ENCODE measurements at places on chromosomes 11 and 22.
A peak's percentile ranks its signal among the peaks of the same experiment; 100 is the strongest.

DNA sequence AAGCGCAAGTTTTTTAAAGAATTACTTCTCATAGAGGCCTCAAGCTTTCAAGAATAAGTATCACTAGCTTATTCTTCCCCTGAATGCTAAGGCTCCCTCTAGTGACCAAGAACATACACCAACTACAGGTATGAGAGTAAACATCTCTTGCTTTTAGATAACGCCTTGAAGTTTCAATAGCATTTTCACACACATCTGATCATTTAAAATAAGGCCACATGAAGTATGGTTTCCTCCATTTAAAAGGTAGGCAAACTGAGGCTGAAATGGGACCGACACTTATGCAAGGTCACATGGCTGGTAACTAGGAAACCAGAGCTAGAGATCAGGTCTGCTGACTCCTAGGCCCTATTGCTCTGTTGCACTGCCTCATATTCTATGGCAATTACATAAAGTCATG lies 66.5 kb downstream of the CCDC34 start:
- DNase-seq = peak; percentile 49

DNA sequence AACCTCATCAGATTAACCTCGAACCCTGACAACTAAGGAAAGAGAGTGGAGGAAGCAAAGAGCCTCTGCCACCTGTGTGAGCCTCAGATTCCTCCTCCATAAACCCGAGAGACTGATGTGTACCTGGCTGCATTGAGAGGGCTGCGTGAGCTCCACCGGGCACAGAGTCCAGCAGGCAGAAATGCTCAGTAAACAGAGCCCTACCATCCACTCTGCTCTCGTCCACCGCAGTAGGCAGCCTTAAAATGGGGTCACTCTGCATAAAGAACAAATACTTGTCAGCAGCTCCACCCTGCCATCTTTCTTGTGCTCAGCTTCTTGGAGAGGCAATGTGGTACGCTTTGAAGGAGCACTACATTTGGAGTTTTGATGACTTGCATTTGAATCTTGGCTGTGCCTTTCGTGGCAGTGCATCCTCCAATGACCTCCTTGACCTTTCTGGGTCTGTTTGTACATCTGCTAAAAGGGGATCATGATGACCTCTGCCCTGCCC lies 43.0 kb upstream of the CD5 start:
- DNase-seq = no peak

- DNase-seq = no peak
Measured at GRCh38 chr11:45501392-45502225, 163.8 kb downstream of the CHST1 start.

- no peak for DNase-seq
Measured at GRCh38 chr22:48424201-48424627, 1403.5 kb downstream of the BRD1 start.

DNA sequence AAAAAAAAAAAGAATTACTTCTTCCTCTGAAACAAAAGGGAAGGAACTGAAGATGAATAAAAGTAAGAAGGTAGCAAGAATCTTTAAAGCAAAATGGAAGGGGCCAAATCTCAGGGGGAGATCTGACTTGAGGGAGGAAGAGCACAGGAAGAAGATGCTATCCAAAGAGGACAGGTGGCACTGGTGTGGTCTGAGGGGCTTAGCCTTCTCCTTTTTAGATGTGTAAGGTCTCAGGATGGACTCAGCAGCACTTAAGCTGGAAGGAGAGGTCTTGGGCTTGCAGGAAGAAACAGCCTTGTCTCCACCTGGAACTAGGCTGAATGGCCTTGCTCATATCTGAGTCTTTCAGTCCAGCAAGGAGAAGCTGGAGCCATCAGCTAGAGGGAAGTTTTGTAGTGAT lies 5.0 kb upstream of the RNF169 start:
- no peak for DNase-seq

- DNase-seq = peak; percentile 58
Measured at GRCh38 chr11:116960930-116961329, 123.5 kb upstream of the APOA1 start.

- no peak for DNase-seq
Measured at GRCh38 chr22:42331014-42331413, 60.6 kb upstream of the TCF20 start.

DNA sequence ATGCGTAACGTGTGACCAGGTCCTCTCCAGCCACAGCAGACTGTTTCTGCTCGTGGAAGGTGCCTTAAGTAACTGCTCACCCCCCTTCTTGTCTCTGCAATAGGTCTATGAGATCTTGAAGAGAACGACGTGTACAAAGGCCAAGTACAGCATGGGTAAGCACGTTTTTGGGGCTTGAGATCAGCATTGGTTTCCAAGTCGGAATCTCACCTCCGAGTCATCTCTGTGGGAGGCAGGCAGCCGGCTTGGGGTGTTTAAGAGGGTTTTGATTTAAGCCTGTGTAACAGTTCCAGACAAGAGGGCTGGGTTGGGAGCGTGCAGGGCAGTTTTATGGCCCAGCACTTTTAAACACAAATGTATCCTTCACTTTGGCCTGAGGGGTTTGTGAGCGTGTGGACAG lies 30.1 kb downstream of the ANO1 start:
- DNase-seq = no peak

DNA sequence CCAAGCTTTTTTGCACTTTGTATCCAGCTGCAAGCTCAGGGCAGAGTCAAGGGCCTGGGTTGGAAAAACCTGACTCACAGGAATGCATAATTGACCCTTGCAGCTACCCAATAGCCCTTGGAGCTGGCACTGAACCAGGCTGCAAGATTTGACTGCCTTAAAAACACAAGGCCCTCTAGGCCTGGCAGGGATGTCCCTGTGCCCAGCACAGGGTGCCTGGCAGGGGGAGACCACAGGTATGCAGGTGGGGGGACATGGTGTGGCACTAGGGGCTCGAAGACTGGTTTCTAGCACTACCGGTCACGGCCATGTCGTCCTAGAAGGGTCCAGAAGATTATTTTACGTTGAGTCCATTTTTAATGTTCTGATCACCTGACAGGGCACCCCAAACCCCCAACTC lies 30.2 kb downstream of the SBF1 start:
- no peak for DNase-seq

DNA sequence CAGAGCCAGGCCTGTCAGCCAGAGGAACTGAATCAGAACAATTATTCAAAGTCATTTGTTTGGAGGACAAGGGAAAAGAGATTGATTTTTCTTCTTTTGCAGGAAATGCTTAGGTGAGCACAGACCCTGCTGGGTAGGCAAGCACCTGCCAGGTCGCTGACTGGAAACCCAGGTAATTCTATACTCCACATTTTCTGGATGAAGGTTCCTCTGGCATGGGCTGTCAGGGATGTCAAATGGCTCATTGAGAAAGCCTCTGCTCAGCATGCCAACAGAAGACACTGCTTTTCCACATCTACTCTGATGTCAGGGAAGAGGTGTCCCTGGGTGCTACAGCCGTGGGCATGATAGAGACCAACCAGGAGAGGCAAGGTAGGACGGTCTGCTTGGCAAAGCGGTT lies 166.7 kb upstream of the SYN3 start:
- DNase-seq = no peak

DNA sequence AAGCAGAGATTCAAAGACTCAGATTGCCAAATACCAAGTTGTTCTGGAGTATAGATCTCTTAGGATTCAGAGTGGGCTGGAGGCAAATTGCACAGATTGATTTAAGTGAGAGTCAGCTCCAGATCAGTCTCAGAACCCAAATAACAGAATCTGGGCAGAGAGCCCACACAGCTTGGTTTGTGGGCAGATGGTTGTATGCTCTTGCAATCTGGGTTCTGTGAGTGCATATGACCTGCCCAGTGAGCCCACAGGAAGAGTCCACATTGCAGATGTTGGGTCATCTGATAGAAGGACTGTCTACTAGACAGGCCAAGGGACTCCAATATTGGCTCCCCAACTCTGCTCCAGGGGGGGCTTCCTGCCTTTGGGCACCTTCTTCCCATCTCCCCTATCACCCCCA lies 65.9 kb downstream of the ADAMTS15 start:
- DNase-seq = no peak

DNA sequence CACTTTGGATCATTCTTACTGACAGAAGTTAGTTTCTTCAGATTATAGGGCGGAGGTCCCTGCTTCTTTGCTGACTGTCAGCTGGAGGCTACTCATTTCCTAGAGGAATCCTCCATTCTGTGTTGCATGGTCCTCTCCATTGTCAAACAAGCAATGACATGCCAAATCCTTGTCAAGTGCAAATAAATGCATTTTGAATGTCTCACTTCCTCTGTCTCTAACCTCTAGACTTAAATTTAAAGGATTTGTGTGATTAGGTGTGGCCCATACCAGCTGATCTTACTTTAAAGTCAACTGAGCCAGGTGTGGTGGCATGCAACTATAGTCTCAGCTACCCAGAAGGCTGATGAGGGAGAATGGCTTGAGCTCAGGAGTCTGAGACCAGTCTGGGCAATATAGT lies 458.4 kb upstream of the CCDC179 start:
- DNase-seq = no peak

GRCh38 chr22:39776295-39777009 lies 117.1 kb downstream of the ENTHD1 start:
- no peak for DNase-seq

DNA sequence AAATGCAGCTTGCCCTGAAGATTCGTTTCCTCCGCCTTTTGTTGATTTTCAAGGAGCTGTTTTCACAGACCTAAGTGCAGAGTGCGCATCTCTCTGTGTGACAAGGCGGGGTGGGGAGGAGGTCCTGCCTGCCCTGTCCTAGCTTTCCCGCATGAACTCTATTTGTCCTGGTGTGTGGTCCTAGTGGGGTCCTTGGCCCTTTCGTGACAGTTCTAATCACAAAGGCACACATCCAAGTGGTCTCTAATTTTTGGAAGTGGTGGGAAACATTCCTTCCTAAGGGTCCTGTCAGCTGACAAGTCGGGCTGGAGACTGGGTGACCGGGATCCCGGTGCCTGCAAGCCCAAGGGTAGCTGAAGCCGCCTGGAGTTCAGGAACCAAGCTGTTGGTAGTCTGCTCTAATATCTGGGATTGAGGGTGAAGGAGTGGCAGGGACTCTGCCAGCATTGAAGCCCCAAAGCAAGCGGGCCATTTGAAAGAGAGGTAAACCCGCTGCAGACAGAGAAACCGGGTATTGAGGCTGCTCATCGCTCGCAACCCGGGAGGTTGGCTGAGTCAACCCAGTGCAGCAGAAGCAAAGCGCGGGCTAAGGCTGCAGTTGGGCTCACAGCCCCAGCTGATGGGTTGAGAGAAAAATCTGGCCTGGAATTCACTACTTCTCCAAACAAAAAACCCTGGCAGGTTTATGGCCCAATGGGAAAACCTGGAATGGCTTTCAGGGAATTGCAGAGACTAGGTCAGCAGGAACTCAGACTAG lies 28.1 kb upstream of the FBXO3 start:
- DNase-seq = peak; percentile 85

DNA sequence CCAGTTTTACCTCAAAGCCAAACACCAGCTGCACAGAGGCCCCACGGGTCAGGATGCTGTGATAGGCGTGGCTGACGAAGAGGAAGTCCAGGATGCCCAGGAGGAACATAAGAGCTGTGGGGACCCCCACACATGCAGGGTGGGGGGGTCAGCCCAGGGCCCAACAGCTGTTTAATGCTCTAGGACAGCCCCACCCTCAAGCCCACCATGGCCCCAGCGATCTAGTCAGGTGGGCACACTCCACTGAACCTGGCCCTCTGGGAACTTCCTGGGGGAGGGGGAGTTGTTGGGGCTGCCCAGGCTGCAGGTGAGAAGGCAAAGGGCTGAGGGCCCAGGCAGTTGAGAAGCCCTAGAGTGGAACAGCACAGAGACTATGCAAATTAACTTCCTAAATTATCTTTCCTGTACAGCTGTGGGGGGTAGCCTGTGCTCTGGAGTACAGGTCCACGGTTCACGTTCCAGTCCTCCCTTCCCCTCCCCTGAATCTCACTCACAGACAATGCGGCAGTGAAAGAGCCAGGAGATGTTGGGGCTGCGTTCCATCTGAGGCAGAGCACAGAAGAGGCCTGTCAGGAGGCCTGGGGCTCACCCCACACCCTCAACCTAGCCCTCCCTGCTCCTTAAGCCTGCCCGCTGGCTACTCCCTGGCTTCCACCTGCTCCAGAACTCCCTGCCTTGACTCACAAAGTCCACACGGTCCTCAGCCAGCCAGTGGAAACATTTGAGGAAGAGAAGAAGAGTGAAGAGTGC lies 1.9 kb downstream of the SYVN1 start:
- DNase-seq = no peak

GRCh38 chr11:22465620-22466019 lies 127.4 kb downstream of the SLC17A6 start:
- DNase-seq = no peak

GRCh38 chr22:42637555-42637954 lies 2.8 kb downstream of the ATP5MGL start:
- DNase-seq = no peak

GRCh38 chr11:97751405-97751804 lies 1269.3 kb upstream of the CNTN5 start:
- no peak for DNase-seq

DNA sequence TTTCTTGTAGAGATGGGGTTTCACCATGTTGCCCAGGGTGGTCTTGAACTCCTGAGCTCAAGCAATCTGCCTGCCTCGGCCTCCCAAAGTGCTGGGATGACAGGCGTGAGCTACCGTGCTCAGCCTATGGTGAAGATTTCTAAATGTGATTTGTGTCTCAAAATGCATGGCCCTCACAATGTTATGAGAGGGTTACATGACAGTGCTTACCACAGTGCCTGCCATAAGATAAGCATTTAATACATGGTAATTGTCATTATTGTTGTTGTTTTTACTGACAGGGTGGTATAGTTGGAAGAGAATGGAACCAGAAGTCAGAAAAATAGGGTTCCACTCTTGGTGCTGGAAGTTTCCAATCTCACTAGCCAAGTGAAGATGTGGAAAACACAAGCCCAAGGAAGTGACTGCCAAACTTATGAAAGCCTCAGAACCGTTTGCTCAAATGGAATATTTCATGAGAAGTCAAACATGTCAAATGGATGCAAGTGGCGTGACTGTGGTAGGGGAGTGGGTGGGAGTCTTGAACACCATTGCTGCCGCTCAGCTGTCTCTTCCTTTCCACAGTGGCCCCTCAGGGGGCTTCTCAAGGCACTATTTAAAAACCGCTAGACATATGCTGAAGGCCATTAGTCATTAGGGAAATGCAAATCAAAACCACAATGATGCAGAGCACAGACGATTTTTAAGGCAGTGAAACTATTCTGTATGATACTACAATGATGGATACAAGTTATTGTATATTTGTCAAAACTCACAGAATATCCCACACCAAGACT lies 29.1 kb upstream of the LMO2 start:
- DNase-seq = no peak

GRCh38 chr11:127223026-127223425 lies 222.5 kb upstream of the KIRREL3 start:
- DNase-seq = no peak

DNA sequence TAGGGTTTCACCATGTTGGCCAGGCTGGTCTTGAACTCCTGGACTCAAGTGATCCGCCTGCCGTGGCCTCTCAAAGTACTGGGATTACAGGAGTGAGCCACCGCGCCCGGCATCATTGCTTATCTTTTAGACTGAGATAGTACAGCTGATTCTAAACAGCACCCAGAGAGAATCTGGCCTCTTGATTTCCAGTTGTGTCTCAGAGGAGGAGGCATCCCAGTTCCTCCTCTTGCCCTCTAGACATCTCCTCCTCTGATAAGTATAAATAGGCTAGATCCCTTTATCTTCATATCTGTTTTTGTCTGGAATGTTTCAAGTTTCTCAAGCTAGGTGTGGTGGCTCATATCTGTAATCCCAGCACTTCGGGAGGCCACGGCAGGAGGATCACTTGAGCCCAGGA lies 7.0 kb downstream of the MARK2 start:
- DNase-seq = no peak
